ENCODE measurements at places on chromosomes 11 and 22.
A peak's percentile ranks its signal among the peaks of the same experiment; 100 is the strongest.

- DNase-seq = no peak
Measured at GRCh38 chr11:8948886-8949285, 6.1 kb upstream of the ASCL3 start.

GRCh38 chr11:88398372-88398771 is 60.8 kb upstream of the CTSC start:
- no peak for DNase-seq

DNA sequence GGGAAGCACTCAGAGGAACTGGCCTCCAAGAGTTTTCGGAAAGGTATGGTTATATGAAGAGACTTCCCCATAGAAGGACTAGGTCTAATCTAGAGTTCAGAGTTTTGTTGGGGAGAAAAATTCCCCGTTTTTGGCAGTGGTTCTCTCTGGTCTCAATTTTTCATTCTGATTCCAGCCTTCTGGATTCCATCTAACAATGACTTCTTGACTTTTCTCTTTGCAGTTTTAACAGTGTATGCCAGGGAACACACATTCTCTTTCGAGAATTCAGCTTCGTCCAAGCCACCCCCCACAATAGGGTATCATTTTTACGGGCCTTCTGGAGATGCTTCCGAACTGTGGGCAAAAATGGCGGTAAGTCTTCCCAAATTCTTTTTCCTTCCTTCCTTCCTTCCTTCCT is 115.6 kb downstream of the CSTPP1 start:
- DNase-seq = no peak

DNA sequence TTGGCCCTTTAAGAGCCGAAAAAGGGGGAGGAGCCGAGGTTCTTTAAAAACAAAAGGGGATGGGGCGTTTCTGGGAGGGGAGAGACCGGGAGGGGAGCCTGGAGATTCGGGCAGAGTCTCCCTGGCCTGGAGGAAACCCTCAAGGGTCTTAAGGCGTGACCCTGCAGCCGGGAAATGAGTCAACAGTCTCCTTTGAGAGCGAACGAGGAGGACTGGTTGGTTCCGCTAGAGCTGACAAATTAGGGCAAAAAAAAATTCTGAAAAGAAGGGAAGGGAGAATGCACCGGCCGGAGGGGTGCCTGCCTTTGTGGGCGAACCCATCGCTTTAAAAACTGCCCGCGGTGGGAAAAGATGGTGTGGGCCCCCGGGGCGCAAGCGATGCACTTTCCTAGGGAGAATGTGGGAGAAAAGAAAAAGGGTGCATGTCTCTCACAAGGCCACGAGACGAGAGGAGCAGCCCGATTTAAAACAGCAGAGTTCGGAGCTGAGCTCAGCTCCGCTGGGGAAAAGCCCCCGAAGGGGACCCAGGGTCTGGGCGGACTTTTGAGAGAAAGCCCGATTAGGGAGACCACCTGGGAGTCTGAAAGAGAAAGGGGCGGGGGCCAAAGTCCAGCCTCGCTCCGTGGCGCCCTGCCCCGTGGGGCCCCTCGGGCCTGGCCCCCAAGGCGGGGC is 874 bp downstream of the ZFTA start:
- no peak for DNase-seq

- DNase-seq = no peak
Measured at GRCh38 chr11:133305208-133305956, 226.9 kb downstream of the OPCML start.

DNA sequence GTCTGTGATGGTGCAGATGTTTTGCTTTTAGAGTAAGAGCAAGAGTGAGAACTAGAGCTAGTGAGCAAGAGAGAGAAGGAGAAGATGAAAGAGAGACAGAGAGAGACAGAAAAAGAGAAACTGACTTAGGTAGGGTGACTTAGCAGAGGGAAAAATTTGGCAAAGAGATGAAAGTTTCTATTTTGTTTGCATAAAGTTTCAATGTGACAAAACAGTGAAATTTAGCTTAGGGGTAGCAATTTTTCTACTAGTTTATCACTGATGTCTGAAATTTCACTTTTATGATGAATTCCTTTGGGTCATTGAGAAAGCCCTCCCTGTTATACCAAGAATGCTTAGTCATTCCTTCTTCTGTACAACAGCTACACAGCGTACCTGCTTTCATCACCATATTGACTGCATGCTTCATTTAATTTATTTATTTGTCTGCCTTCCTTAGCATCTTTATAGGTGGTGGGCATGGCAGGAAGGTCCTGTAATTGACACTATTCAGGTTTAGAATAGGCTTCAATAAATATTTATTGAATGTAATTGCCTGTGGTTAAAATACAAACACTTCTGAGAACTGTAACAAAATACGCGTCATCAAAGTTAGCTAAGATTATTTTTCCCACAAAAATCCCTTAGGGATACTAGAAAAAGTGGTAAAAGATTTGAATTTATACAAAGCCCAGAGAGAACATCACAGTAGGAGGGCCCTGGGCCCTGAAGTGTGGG is 19.9 kb upstream of the CTSC start:
- no peak for DNase-seq

GRCh38 chr11:64458997-64459396 is 100.0 kb downstream of the RPS6KA4 start:
- DNase-seq = no peak

- DNase-seq = no peak
Measured at GRCh38 chr22:38740754-38741153, 15.0 kb downstream of the SUN2 start.

DNA sequence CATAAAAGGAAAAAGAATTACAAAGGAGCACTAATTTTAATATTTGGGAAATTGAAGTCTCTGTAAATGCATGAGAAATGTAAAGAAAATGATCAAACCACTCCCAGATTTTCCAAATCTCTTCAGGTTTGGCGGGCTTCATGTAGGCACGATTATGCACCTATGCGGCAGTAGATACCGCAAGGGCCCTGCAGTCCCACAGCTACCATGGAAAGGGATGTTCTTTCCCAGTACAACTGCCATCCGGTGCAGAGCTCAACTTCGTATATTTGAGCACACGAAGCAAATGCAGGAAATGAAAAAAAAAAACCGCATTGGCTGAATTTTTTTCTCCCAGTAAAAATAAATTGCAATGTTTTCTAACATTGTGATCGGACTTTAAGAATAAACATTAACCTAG is 1.4 kb downstream of the SLC17A6 start:
- DNase-seq = no peak

- peak; percentile 72 for DNase-seq
Measured at GRCh38 chr11:65134952-65135632, 773 bp upstream of the SYVN1 start.

DNA sequence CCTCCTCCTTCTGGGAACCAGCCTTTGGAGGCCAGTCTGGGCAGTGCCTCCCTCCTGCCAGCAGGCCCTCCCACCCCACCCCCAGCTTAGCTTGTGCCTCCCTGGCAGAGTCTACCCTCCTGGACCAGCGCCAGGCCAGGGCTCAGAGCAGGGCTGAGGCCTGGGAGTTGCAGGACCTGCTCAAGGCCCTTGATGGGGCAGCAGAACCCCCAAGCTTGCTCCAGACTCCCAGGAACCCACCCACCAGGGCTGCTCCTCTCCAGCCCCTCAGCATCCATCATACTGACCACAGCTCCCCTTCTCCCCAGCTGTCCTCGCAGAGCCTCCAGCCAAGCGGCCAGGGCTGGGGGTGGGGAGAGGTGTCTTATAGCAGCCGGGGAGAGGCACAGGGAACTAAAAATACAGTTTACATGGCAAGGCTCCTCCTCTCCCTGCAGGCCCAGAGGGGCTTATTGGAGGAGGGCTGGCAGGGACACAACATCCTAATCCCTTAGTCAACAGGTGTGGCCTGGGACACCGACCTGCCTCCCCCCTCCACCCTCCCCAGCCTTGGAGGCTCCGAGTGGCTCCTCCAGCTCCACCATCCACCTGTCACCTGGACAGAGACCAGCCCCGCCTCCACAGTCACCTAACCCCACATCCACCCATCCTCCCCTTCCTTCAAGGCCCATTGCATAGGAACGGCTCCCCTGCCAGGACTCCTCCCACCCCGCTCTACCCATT is 5.2 kb upstream of the MB start:
- DNase-seq = no peak

- no peak for DNase-seq
Measured at GRCh38 chr22:40213478-40213877, 35.8 kb downstream of the TNRC6B start.

DNA sequence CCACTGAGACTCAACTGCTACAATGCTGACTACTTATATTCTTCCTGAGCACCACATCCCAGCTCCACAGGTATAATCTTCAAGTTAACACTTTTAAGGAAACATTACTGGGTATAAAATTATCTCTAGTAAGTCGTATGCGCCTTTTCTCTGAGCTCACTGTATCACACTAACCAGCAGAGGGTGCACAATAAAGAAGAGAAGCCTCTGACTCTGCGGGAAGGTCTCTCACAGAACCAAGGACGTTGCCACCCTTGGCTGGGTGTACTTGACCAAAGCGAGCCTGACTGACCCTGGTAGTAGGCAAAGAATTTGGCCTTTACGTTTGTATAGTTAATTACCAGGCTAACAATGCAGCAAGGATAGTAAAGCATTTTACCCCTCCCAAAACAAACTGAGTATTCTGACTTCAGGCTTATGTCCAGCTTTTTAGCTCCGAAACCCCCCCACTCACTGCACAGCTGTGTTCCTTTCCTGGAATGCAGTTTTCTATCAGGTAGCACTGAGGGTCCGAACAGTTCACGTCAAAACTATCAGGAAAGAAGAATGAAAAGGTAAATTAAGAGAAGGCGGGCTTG is at the start of gene BTBD18:
Gene BTBD18 (minus strand): TSS at position 144 of the 578 bp plus-strand sequence. CDS start 631 bp downstream, outside the sequence.
- no peak for DNase-seq

- no peak for DNase-seq
Measured at GRCh38 chr11:13448876-13449275, 14.1 kb downstream of the BTBD10 start.

- DNase-seq = no peak
Measured at GRCh38 chr11:11915625-11916024, 73.9 kb downstream of the USP47 start.

- DNase-seq = no peak
Measured at GRCh38 chr11:78564490-78565467, 9.9 kb downstream of the NARS2 start.

- no peak for DNase-seq
Measured at GRCh38 chr11:12459865-12460444, 82.6 kb downstream of the PARVA start.

- no peak for DNase-seq
Measured at GRCh38 chr11:83438438-83438837, 152.3 kb upstream of the CCDC90B start.

- peak; percentile 79 for DNase-seq
Measured at GRCh38 chr22:41285441-41285819, 557 bp downstream of the RANGAP1 start.

DNA sequence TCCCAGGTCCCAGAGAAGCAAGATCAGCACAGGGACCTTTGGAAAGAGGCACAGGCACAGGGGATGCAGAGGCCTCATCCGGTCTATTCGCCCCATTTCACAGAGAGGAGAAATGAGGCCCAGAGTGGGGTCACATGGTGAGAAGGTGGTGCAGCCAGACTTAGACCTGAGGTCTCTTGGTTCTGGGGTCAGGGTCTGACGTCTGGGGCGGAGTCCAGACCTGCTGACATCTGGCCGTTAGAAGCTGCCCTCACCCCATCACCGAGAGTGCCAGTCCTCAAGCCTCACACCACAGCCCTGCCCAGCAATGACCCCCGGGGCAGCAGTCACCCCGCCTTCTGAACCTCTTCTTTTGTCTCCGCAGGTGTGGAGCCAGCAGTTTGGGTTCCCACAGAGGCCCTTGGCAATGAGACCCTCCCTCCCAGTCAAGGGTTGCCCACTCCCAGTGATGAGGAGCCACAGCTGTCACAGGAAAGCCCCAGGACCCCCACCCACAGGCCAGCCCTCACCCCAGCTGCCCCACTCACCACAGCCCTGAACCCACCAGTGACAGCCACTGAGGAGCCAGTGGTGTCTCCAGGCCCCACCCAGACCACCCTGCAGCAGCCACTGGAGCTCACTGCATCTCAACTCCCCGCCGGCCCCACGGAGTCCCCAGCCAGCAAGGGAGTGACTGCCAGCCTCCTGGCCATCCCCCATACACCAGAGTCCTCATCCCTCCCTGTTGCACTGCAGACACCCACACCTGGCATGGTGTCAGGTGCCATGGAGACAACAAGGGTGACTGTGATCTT is 62.4 kb downstream of the OTOG start:
- no peak for DNase-seq

- no peak for DNase-seq
Measured at GRCh38 chr11:62911137-62912130, 9.7 kb downstream of the CHRM1 start.

DNA sequence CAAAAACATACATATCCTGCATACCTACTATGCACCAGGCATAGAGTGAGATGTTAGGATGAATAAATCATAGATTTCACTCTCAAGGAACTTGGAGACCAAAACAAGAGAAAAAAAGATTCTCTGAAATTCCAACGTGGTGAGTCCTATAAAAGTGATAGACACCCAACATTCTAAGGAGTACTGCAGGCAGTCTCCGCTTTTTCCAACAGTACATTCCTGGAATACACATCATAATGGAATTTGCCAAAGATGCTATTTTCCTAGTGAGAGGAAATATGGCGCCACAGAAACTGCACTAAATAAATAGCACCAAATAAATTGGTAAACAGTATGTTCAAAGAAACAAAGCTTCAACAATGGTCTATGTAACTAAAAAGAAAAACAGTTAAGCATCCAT is 6.0 kb downstream of the TMEM123 start:
- DNase-seq = no peak

GRCh38 chr22:29095459-29095858 is 22.6 kb downstream of the KREMEN1 start:
- no peak for DNase-seq

- DNase-seq = no peak
Measured at GRCh38 chr11:35848616-35849015, 95.2 kb upstream of the LDLRAD3 start.

DNA sequence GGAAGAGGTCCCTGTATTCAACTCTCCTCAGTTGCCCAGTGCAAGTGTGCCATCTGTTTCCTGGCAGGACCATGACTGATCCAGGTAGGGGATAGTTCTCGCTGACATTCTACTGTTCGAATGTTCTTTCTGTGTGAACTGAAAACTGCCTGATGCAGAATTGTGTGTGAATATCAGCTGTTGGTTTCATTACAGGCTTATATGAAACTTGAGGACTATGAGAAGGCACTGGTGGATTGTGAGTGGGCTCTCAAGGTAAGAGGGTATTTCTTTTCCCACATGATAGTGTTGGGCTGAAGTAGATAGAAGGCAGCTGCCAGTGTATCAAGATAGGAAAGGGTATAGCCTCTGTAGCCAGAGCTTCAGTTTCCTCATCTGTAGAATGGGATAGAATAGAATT is 15.3 kb downstream of the TTC12 start:
- DNase-seq = no peak

DNA sequence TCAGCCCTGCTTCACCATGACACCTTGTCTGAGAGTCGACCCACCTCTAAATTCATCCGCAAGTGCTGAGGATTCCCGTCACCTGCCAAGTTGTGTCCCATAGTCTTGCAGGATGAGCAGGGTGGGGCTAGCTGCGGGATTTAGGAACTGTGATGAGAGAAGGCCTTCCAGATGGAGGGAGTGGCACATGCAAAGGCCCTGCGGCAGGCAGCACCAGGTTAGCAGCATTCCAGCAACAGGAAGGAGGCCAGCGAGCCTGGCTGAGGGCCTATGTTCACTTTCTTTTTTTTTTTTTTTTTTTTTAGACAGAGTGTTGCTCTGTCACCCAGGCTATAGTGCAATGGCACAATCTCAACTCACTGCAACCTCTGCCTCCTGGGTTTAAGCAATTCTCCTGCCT is 31.8 kb downstream of the ANO1 start:
- no peak for DNase-seq

GRCh38 chr11:2713094-2713493 is 13.3 kb upstream of the KCNQ1OT1 start:
- DNase-seq = no peak

All from activated T-helper 1 cell treated with Interleukin-2 at 50 U/mL for 16 hours (primary cell).